ENCODE measurements at places on chromosomes 5 and 9.

- peak; percentile 57 for DNase-seq
These were observed 90.9 kb upstream of the BOD1 start for GRCh38 chr5:173707392-173707791.

DNA sequence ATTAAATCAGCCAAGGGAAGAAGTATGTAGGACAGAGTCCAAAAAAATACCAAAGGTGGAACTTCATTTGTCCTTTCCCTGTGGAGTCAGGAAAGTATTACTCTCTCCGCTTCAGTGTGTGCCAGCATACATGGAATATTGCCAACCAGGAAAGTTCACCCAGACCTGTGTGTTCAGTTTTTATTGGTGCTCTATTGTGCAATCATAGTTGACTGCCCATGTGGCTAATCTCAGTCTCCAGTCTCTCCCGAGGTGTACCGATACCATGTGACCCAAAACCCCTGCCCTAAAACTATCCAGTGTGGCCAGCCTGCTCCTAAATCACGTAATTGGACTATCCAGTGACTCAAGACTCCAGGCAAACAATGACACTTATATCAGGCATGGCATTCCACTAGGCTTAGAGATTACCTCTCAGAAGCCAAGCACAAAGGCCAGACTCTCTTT lies 38.8 kb downstream of the NFX1 start:
- peak; percentile 10 for DNase-seq

GRCh38 chr5:72427488-72428437 lies 79.4 kb downstream of the ZNF366 start:
- DNase-seq: no peak

DNA sequence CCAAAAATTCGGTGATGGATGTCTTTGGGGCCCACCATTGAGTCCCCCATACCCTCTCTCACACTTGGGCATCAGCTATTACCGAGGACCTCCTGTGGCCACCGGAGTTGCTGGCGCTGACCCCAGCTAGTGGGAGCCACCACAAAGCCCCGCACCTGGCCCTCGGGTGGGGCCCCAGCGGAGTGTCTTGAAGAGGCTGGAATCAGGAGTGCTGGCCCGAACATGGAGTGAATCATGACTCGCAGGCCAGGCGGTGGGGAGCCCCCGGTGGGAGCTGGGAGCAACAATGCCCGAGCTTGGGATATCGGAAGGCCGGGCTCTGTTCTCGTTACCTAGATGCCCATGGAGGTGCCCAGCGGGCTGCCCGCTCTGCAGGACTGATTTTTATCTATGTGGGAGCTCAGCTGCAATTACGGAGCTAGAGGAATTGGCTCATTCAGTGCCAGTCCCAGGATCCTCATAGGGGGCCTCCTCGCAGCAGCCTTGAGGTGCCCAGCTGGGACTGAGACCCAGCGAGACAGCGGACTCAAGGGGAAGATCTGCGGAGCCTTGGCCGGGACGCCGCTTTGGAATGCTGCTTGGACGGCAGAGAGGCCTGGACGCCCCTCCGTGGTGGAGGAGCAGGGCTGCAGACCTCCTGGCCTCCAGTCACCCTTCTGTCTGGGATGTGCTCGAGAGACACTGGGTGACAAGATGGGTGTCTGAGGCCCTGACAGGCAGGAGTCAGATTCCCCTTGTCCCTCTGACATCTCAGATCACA lies 70.8 kb downstream of the PSMB7 start:
- no peak for DNase-seq

- no peak for DNase-seq
These were observed 92.8 kb downstream of the NFIB start for GRCh38 chr9:14221119-14221518.

GRCh38 chr5:6185574-6185973 lies 192.8 kb downstream of the MED10 start:
- no peak for DNase-seq

- DNase-seq: no peak
These were observed 28.7 kb downstream of the GTF3C4 start for GRCh38 chr9:132698989-132699388.

- no peak for DNase-seq
These were observed 44.5 kb downstream of the ERCC6L2 start for GRCh38 chr9:95920017-95920416.

- no peak for DNase-seq
These were observed 484.6 kb downstream of the SPATA31A7 start for GRCh38 chr9:61674465-61674864.

DNA sequence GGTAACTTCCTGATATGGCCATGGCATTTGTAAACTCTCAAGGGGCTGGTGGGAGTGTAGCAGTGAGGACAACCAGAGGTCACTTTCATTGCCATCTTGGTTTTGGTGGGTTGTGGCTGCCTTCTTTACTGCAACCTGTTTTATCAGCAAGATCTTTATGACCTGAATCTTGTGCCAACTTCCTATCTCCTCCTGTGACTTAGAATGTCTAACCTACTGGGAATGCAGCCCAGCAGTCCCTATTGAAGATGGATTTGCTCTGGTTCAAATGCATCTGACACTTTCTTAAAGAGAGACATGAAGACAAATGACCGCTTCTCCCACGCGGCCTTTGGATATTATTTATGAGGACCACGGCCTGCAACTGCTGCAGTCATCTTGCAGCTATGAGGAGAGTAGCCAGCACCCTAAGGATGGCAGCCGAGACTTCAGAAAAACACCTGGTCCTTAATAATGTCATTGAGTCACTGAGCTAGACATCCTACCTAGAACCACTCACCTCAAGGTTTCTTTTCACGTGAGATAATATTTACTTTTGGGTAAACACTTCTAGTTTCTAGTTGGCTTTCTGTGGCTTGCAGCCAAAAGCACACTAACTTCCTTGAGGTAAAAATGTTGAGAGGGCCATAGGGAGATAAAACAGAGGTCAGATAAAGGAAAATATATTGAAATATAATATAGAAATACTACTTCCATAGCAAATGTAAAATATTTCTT lies 28.2 kb downstream of the CETN3 start:
- no peak for DNase-seq

DNA sequence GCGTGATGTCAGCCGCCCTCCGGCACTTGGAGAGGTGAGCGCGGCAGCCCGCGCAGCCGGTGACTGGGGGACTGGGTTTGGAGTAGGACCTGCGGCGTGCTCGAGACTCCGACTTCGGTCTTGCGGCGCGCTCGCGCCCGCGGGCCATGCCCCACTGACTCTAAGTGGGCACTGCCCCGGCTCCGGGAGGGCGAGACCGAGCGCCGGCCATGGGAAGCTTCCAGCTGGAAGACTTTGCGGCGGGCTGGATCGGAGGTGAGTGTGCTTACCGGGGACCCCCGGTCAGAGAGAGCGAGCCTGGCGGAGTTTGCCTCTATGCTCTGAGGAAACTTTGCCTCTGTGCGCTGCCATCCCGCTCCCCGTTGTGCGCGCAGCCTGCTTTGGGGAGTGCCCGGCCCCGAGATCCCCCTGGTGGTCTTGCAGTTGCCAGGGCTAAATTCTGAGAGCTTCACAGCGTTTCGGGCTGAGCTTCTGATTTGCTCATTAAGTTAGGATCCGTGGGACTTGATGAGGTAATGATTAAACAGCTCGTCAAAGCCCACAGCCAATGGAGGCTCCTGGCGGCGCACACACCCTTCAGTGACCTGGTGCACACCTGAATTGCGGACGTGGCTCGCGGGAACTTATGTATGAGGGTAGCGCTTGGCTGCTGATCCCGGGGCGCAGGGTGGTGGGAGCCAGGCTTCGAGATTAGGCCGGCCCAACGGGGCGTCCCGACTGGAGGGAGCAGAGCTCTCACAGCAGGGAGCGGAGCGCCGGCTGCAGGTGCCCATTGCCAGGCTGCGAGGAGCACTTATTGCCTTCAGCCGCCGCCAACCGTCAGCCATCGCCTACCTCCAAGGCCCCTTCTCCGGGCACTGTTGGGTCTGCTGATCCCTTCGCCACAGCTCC lies at the start of gene SLC25A48:
SLC25A48 (plus strand) TSS at position 25 of the 891 bp plus-strand sequence; CDS start at position 210, 185 bp downstream.
- DNase-seq: no peak

DNA sequence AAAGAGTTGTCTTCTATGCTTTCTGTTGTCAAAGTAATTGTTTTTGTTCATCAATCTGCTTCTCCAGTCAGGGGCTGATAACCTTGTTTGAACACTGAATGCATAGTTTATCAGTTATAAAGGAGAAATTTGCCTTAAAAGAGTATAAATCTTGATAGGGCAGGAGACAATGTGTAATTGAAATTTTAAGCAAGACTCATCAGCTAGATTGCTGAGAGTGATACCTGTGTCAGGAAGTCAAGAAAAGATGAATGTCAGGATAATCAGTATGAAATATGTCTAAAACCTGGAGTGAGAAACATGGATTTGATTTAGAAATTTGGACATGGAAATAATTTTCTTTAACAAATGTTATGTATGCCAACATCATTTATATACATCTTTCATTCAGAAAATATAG lies 1258.1 kb downstream of the EFNA5 start:
- no peak for DNase-seq

DNA sequence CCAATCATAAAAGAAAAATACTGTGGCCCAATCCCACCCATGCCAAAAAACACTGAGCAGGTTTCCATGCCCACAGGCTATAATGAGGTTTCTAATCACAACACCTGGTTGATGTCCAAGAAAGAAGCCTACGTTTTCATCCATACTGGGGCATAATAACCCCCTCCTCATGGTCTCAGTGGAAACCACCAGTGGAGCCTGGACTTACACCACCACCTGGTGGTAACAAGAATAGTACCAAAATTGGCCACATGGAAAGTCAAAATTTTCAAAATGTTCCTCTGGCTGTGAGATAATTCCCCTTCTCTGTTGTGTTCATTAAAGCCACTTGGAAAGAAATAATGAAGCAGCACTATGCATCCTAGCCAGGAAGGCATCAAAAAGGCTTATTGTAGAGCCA lies 687.3 kb upstream of the ST8SIA4 start:
- DNase-seq: no peak

DNA sequence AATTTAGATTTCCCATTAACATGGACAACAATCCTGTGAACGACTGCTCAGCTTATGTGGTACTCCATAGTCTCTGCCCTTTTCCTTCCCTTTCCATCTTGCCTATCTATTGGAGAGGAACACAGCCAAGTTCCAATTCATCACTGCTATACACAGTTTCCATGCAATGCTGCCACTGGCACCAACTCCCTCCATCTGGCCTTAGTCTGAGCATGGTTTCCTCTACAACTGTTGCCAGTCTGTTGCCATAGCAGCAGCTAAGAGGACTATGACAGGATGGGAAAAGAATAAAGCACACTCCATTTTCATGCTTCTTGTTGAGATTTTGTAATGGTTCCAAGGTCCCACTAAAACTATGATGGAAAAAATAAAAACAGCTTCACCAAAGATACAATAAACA lies 189.0 kb downstream of the HCN1 start:
- no peak for DNase-seq

DNA sequence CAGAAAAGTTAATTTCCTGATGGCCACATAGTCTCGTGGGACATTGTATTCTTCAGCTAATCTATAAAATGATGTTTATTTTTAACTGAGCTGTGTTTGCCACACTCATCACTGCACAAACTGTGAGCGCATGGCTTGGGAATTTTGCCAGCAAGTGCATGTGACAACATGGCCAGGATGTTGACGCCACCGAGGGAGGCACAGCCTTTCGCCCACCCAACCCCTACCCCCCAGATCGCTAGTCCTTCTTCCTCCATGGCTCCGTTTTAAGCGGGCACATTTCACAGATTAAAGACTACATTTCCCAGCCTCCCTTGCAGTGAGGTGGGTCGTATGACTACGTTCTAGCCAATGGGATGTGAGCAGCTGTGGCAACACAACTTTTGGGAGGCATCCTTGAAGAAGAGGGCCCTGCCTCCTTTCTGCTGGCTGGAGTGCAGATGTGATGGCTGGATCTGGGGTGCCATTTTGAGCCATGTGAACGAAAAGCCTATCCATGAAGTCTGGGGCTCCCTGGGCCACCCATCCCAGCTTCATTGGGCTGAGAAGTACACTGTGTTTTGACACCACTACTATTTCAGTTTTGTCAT lies 7.9 kb downstream of the NRARP start:
- no peak for DNase-seq

DNA sequence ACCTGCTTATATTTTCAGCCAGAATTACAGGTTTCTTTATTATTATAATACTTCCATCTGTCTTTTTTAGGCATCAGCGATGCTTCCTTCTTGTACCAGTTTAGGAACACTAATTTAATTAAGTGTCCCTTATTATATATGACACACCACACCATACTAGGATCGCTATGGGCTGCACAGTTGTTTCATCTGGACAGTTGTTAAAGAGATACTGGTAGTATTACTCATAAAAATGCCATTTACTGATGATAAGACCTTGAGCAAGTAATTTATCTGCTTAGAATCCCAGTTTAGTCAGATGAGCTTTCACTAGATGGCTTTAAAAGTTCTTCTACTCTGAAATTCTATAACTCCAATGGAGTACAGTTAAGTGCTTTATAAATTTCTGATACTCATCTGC lies 17.1 kb downstream of the ARSK start:
- no peak for DNase-seq

- peak; percentile 32 for DNase-seq
These were observed at the start of gene GNPDA1 for GRCh38 chr5:142012792-142013388. TSS of gene GNPDA1 (minus strand) at chr5:142013027. CDS start at chr5:142012035, 992 bp downstream.

DNA sequence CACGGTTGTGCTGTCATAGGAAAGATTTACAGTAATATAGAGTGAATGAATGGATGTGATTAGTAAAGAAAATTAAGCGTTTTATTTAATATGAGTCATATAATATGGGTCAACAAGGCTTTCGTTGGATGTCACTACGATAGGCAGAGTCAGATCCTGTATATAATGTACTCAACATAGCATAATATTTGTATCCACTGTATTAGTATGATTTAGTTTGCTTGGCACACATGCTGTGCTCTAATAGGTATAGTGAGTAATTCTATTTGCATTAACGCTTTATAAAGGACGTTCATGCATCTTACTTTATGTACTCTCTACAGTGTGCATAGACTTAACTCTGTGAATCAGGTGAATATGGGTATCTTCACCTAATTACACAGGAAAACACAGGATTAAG lies 35.9 kb upstream of the AGGF1 start:
- DNase-seq: no peak

- no peak for DNase-seq
These were observed 237.8 kb downstream of the PAPPA start for GRCh38 chr9:116391306-116391900.

DNA sequence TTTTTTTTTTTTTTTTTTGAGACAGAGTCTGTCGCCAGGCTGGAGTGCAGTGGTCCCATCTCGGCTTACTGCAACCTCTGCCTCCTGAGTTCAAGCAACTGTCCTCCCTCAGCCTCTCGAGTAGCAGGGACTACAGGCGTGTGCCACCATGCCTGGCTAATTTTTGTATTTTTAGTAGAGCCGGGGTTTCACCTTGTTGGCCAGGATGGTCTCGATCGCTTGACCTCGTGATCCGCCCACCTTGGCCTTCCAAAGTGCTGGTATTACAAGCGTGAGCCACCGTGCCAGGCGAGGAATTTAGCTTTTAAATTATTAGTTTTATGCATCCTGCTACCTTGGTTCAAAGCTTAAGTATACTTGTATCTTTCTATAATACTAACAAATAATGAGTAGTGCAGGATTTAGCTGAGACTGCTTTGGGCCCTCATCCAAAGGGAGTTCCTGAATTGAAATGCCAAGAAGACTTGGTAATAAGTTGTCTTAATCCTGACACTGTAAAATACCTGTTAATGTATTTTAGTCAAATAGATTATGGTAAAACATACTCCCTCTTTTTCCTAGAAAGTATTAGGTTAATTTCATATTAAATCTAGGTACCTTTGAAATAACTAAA lies 5.0 kb downstream of the CDC42SE2 start:
- no peak for DNase-seq

- DNase-seq: no peak
These were observed 7.6 kb downstream of the TENT2 start for GRCh38 chr5:79619854-79620253.
